Endodermal cell (in vitro differentiated cells): ENCODE measurements at places on chromosomes 7 and 10.

- H3K4me1 ChIP-seq = no peaks in the 10 kb centered on the region
- no peak overlapping the region for H3K27ac ChIP-seq
- H3K4me3 ChIP-seq = no peak overlapping the region
- no peaks in the 10 kb centered on the region for H3K36me3 ChIP-seq
Observed at GRCh38 chr7:27484451-27484850, 178.2 kb downstream of the HIBADH start.

- no peak overlapping the region for H3K27ac ChIP-seq
- H3K4me1 ChIP-seq = peaks cover 12% of the 10 kb centered on the region
- H3K36me3 ChIP-seq = no peaks in the 10 kb centered on the region
- peak overlapping the region; percentile 77 for H3K4me3 ChIP-seq
- peak; percentile 74 for DNase-seq
Observed at GRCh38 chr7:27184337-27185012, 557 bp downstream of the HOXA11 start.

- H3K36me3 ChIP-seq = no peaks in the 10 kb centered on the region
- DNase-seq = no peak
- H3K4me3 ChIP-seq = no peak overlapping the region
- H3K27ac ChIP-seq = no peak overlapping the region
- H3K4me1 ChIP-seq = no peaks in the 10 kb centered on the region
Observed at GRCh38 chr10:115951242-115951641, 321.8 kb downstream of the GFRA1 start.

DNA sequence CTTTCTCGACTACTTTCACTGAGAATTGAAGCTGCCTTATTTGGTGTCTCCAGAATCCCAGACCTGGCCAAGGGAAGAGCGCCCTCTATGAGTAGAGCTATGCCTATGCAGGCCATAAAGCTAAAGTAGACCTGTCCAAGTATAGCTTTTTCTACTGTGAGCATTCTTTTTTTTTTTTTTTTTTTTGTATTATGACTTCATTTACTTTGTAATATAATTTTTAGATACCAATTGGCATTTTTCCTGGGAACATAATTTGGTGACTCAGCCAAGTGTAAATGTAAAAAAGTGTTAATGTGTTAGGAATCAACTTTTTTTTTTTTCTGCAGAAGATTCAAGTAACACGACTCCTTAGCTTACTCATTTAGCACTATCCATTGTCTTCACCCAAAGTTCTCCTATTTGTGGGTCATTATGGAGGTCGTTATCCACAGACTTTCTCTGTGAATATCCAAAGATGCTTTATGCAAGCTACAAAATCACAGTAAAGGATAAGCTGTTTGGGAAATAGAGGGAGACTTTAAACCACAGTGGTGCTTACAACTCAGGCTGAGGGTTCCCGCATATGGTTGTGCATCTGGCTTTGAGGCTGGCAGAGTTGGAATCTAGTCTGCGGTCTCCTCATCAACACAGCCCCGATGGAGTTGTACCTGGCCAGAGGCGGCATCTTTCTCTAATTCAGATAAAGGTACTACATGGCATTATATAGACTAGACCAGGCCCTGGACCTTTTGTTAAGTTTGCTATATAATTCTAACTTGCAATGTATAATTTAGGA, 1040.2 kb upstream of the SORCS1 start:
- H3K27me3 ChIP-seq = no peaks in the 10 kb centered on the region
- no peaks in the 10 kb centered on the region for H3K4me1 ChIP-seq
- H3K27ac ChIP-seq = no peak overlapping the region
- no peaks in the 10 kb centered on the region for H3K36me3 ChIP-seq
- peak; percentile 69 for DNase-seq

DNA sequence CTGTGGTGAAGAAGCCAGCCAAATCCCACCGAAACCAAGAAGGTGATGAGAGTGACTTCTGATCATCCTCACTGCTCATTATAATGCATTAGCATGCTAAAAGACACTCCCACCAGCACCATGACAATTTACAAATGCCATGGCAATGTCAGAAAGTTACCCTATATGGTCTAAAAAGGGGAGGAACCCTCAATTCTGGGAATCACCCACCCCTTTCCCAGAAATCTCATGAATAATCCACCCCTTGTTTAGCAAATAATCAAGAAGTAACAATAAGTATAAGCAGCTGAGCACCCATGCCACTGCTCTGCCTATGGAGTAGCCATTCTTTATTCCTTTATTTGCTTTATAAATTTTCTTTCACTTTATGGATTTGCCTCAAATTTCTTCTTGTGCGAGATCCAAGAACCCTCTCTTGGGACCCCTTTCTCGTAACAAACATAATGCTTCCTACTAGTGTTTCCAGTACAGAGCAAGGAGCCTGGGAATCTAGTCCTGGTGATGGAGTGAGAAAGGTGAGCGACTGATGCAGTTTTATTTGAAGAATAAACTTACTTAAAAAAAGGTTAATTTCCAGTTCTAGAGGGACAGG, 18.4 kb upstream of the EXOC6 start:
- no peaks in the 10 kb centered on the region for H3K27me3 ChIP-seq
- no peaks in the 10 kb centered on the region for H3K36me3 ChIP-seq
- no peak for DNase-seq
- H3K27ac ChIP-seq = no peak overlapping the region
- no peak overlapping the region for H3K4me3 ChIP-seq

- no peak for DNase-seq
- no peaks in the 10 kb centered on the region for H3K4me1 ChIP-seq
- no peaks in the 10 kb centered on the region for H3K36me3 ChIP-seq
- no peak overlapping the region for H3K27ac ChIP-seq
Observed at GRCh38 chr7:382043-382400, 92.1 kb downstream of the FOXL3 start.

DNA sequence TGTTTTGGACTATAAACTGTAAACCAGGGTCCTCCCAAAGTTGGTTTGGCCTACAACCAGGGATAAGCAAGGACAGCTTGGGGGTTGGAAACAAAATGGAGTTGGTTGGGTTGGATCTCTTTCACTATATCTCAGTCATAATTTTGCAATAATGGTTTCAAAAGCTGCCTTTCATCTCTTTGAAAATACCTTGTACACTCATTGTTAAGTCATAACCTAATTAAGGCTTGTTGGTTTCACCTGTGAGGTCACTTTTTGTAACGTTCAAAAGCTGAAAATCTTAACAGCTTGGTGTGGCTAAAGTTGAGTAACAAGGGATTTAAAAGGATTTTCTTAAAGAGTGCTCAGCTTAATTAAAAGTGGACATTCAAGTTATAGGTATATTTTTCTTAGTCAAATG, 476.1 kb downstream of the IPMK start:
- no peak overlapping the region for H3K27ac ChIP-seq
- no peaks in the 10 kb centered on the region for H3K36me3 ChIP-seq
- no peaks in the 10 kb centered on the region for H3K4me1 ChIP-seq

DNA sequence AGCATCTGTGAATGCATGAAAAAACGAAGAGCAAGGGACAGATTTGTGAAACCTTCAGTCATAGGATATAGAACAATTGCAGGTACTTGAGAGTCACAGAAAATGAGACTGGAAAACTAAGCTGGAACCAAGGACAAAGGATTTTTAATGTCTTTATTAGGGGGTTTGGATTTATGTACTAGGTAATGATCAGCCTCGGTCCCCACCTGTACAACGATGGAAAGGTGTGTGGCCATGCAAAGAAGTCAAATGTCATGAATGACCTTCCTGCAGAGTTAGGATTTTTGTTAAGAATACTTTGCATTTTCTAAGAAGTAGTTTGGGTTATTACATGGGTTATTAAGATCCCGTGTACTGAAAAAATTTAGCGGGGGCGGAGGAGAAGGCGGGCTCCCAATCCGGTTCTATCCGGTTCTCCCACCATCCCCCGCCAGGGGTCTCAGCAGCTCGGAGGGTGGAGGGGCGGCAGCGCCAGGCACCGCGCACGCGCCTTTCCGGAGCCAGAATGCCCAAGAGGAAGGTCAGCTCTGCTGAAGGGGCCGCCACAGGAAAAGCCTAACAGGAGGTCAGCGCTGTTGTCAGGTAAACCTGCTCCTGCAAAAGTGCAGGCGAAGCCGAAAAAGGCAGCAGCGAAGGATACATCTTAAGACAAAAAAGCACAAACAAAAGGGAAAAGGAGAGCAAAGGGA, 327.5 kb upstream of the PLXDC2 start:
- DNase-seq = peak; percentile 94
- no peaks in the 10 kb centered on the region for H3K27me3 ChIP-seq
- H3K27ac ChIP-seq = no peak overlapping the region
